ENCODE measurements at places on chromosomes 3 and 15. TPM values are rescaled to one million over a fixed set of nuclear protein-coding genes. Genes with fewer than 3 reads are reported as not detected.

Gene TM4SF4
- not detected for total RNA-seq

Gene ACAN
- total RNA-seq = 0.05 TPM

Gene ADAMTS7
- 181 TPM for total RNA-seq

Gene TGM4
- not detected for total RNA-seq

Gene SKOR1
- total RNA-seq = 4.0 TPM
